ENCODE measurements at places on chromosomes 2 and 18.
A peak's percentile ranks its signal among the peaks of the same experiment; 100 is the strongest.

GRCh38 chr2:162000431-162000830, 73.6 kb downstream of the DPP4 start:
- DNase-seq, result no peak

DNA sequence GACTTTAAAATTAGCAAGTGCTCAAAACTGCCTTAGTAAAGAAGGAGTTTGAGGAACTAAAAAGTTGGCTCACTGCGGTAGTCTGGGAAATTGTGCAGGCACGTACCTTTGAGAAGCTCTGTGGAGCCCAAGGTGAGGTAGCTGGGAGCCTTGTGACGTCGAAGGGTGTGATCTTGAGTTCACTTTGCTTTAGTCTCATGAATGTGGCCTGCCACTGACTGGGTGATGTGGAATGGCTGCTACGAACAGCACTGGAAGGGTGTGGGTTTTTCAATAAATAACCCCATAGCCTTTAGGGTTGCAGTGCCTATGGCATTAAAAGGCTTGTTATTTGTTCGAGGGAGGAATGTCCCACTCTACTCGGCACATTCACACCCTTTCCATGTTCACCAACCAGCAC, 312.3 kb downstream of the PRKCE start:
- DNase-seq, result peak; percentile 38

DNA sequence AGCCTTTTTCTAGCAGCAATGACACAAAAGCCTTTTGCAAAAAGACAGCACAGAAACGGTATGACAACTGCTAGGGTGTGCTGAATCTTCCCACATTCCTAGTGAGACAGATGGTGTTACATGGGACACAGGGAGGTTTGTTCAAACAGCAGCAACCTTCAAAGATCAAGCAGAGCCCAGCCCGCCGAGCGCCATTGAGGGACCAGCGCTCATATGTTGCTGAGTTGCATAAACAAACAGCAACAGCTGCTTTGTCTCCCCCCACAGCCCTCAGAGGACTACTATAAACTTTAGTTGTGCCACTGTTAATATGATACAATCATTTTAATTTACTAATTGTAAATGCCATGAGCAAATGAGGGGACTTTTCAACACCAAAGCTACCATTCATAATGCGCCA, 117.7 kb downstream of the ZEB2 start:
- DNase-seq, result no peak

GRCh38 chr18:35729991-35730668, 148.6 kb downstream of the GALNT1 start:
- no peak for DNase-seq

- DNase-seq, result no peak
These were observed 194.6 kb downstream of the GLI2 start for GRCh38 chr2:120930236-120930635.

DNA sequence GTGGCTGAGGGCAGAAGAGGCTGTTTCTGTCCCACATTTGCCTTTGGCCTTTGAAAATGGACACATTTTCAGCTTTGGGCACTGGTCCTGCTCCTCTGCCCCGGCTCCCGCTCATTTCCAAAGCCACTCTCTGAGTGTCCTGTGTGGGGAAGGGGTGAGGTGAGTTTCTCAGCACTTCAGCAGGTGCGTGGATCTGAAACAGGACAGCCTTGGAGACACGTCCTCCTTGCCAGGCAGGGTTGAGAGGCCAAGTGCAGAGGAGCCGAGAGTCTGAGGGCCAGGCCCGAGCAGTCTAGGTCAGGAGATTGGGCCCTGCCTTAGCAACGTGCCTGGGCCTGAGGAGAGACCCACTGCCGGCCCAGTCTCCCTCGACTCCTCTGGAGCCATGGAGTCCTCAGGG, 21.9 kb upstream of the ALPI start:
- DNase-seq, result no peak

DNA sequence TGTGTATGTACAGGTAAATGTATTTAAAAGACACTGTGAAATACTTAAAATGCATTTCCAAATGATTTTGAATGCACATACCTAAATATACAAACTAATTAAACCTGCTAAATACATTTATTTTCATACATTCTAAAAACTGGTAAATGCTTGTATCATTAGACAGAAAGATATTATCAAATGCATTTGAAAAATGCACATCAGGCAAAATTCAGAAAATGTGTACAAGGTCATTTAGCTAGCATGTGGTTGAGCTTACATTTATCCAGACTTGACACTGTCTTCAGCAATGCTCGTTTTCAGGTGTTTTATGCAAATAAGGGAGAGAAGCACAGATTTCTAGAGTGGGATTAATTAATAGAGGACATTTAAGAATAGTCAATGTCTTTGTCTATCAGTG, 374.2 kb downstream of the SUCLG1 start:
- DNase-seq, result no peak

- DNase-seq, result no peak
These were observed 84.9 kb downstream of the XRCC5 start for GRCh38 chr2:216194013-216194412.

GRCh38 chr18:55402731-55403405, 185.1 kb downstream of the TCF4 start:
- DNase-seq, result no peak

GRCh38 chr2:194735837-194736542, 921.0 kb upstream of the SLC39A10 start:
- no peak for DNase-seq

- DNase-seq, result no peak
These were observed 47.8 kb upstream of the MAPRE3 start for GRCh38 chr2:26922405-26923188.

GRCh38 chr2:235333076-235333475, 160.8 kb upstream of the AGAP1 start:
- DNase-seq, result no peak

GRCh38 chr2:234300391-234300925, 196.4 kb downstream of the ARL4C start:
- no peak for DNase-seq

- DNase-seq, result peak; percentile 96
These were observed 16.3 kb upstream of the ATOH8 start for GRCh38 chr2:85737481-85737880.

- DNase-seq, result no peak
These were observed 782.6 kb upstream of the ID2 start for GRCh38 chr2:7899241-7899640.

- DNase-seq, result no peak
These were observed 35.4 kb downstream of the PREPL start for GRCh38 chr2:44325897-44326296.

DNA sequence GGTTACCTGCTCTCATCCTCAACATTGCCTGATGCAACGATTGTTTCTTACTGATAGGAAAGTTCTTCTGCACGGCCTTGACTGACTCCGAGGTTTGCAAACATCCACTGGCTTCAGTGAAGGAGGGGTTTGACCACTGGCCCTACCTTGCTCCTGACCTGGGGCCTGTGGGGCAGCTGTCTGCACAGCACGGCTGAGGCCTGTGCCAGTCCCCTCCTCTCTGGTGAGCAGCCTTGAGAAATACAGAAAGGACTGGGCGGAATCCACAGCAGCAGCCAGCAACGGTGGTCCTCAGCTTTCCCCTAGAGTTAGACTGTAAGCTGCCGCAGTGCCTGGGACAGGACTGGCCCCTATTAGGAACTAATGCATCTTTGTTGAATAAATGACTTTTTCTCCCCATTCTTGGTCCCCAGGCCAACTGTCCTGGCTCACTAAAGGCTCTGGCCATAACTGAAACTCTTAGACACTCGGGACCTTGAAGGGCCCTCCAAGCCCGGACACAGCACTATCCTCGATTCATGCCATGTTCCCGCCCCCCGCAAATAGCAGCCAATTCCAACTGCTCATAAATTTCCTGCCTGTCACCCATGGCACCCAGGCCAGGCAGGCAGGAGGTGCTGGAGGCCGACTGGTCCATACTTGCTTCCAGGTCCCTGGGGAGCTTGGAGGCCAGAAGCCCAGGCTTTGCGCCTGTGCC, 26.7 kb downstream of the ATOH8 start:
- no peak for DNase-seq

- no peak for DNase-seq
These were observed 185.8 kb upstream of the CNTNAP5 start for GRCh38 chr2:123839326-123839725.

DNA sequence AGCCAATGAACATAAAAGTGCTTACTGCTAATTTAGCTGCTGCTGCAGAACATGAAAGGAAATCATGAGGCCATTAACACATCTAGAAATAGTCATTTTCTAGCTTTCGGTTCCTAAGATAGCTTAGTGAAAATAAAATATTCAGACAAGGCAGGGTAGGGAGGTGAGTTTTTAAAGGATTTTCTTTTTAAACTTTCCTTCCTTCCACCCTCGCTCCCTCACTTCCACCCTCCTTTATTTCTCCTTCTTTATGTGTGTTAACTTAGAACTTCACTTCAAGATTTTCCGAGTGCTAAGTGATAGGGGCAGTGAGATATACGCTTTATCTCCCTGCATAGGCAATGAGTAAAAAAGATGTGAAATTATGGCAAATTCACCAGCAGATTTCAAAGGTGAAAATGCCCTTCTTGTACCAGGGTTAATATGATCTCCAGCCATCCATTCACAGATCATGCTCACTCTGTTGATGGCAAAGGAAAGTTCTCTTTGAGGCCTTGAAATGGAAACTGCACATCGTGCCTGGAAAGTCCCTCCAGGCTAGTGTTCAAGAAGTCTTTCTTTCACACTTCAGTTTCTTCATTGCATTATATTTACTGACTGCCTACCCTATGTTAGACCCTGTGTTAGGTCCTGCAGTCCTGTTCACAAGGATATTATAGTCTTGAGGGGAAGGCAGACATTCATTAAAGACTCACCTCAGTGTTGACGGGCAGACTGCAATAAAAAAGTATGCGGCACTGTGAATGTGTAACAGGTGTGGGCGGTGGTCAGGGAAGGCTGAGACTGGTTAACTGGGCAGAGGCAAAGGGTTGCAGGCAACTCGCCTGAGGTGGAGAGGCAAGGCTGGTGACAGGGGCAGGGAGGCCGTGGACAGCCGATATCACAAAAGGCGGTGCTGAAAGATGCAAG, 200.8 kb downstream of the PLCL1 start:
- DNase-seq, result no peak

GRCh38 chr2:47069628-47070154, 85.4 kb downstream of the STPG4 start:
- DNase-seq, result no peak
